Stimulated activated CD8-positive, alpha-beta memory T cell treated with anti-CD3 and anti-CD28 coated beads, Interleukin-7, amount 100 ng/mL, for 1 hour (primary cell): ENCODE measurements at places on chromosomes 3 and 15.

DNA sequence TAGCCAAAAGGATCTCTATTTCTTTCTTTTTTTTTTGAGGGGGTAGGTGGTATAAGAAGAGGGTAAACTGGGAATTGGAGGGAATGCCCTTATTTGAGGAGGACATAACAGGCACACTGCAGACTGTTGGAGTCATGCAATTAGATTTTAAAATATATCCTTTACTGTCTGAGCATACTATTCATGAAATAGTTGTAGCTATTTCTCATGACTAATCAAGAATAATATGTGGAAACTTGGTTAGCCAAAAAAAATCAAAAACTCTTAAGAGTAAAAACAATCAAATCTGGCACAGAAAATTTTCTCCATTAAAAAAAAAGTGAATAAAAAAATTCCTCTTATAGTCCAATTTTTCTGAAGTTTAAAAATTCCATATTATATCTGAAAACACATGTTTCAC lies 174.9 kb downstream of the SCAPER start:
- no peak for DNase-seq

DNA sequence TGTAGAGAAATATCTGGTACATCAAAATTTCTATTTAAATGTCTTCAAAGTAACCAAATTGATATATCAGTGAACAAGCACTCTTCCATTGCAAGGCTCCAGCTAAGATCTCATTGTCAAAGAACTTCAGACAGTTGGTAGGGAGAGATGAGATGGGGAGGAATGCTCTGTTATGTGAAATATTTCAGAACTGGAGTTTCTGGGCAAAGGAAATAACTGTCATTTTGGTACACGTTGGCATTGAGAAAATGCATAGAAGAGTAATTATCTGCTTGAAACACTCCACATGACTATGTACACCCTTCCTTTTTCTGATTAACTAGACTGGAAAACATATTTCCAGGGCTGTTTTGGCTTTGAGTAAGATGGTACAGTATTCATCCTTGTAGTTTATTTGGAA lies 297.5 kb upstream of the RASGRP1 start:
- DNase-seq: no peak

- no peak for DNase-seq
Observed at GRCh38 chr15:64092864-64093626, 593 bp downstream of the CIAO2A start.

- no peak for DNase-seq
Observed at GRCh38 chr3:138060792-138061191, 50.8 kb downstream of the CLDN18 start.

DNA sequence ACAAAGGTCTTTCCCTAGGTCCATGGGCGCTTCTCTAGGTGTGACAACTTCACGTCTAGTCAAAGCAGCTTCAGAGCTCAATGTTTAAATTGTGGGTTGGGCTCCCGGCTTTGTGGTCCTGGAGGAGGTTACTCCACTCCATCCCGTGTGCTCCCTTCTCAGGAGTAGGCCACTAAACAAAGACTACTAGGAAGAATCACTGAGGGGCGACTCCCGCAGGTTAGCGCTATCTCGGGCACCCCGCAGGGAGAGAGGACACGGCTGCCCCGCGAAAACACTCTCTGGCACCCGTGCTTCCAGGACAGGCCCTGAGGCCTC lies 500 bp downstream of the PARP6 start:
- DNase-seq: no peak

GRCh38 chr15:81111510-81112470 lies 22.3 kb upstream of the CFAP161 start:
- DNase-seq: no peak

- no peak for DNase-seq
Observed at GRCh38 chr3:97975466-97975865, 3.2 kb upstream of the RIOX2 start.

GRCh38 chr15:29299784-29300183 lies 30.2 kb upstream of the NSMCE3 start:
- DNase-seq: no peak

GRCh38 chr15:73955326-73955725 lies 29.1 kb downstream of the LOXL1 start:
- no peak for DNase-seq

DNA sequence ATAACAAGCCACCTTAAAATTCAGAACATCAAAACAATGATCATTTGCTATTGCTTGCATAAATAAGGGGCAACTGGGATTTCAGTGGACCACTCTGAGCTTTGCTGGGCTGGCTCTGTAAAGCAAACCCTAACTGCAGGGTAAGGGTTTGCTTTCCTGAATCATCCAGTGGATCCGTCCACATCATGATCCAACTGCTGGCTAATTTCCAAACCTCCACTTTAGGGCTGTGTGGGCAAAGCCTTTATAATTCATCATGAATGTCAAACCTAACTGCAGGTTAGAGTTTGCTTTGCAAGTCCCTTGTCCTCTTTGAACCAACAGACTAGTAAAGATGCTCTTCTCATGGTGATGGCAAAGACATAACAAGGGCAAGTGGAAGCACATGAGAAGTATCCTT lies 76.1 kb downstream of the SYNPR start:
- DNase-seq: no peak

DNA sequence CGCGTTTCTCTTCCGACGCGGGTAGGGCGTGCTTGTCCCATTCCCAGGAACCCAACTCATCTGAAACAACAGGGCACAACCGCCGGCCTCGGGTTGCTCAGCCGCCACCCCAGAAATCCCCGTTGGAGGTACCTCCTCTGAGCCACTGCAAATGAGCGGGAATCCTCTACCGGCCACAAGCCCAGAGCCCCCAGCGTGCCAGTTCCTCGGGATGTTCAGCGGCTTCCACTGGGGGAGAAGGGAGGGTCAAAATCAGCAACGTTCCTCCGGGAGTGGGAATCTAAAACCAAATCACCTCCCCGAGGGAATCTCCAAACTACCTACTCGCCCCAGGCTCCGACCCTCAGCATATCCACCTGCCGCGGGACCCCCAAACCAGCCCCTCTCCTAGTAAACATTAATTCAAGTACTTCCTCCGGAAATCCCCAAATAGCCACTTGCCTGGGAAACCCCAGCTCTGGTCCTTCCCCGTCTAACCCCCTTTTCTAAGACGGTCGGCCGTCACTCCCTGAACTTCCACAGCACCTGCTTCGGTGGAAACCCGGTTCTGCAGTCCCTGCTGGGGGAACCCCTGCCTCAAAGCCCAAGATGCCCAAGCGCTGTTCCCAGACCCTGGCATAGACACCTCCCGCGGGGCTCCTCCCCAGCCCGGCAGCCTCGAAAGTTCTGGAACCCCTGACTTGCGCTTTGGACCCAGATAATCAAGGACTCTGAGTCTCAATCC lies 887 bp downstream of the OXTR start:
- no peak for DNase-seq

DNA sequence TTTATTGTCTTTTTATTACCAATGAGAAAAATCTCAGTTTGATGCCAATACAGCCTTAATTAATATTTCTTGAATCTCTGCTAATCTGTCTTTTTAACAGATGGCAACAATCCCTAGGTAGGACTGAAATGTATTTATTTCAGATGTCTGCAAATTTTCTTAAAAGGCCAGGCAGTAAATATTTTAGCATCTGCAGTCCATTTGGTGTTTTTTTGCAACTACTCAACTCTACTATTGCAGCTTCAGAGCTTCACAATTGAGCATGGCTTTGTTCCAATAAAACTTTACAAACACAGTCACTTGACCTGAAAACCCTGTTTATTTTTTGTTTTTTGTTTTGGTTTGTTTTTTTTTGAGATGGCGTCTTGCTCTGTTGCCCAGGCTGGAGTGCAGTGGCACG lies 82.7 kb downstream of the RARB start:
- no peak for DNase-seq

GRCh38 chr3:13657660-13658435 lies 108.9 kb downstream of the FBLN2 start:
- peak; percentile 20 for DNase-seq

DNA sequence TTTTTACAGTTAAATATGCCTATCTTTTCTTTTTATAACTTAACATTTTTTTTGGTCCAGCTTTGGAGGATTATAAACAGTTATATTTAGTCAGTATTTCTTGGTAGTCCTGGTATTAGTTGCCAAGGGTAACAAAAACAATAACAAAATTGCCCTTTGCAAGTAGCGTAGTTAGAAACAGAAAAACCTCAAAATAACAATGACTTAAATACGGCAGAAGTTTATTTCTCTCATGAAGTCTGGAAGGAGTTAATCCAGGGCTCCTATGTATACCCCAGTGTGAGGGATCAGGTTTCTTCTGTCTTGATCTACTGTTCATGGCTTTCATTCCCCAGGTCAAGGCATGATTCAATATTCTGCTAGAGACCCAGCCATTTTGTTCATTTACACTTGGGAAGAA lies 14.1 kb upstream of the MYH15 start:
- DNase-seq: no peak

DNA sequence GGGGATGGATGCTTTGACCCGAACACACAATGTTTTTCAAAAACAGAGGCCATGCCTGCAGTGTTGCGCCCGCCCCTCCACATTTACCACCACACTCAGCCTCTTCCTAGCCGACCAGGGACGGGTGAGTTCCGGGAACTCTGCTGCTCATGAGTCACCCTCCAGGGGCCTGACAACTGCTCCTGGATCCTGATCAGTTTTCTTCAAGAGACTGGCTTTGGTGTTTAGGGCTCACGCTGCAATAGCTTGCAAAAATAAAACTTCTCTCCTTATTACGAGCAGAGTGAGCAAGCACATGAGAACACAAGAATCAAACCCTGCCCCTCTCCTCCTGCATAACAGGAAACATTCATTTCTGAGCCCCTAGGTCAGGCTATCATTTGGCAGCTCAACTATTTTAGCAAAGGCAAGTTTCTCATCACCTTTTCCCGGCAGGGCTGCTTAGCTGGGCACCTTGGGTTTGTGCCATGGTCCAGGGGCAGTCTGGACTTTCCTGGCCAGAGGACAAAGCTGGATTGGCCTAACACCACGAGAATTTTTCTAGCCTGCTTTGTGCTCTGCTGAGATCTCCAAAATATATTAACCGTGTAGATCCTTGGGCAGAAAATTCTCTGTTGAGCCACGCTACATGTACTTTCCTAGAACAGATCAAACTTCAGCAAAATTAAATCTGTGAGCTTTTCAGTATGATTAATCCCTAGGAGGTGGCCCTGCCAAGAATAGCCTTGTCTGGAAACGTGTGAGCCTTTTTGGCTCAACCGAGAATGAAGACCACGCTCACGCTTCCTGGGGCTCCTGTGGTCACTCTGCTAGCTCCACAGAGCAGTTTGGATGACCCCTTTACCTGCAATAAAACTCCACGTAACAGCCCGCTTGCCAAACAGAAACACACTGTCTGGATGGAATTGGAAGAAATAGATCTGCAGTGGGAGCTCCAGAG lies 52.7 kb upstream of the SPATA12 start:
- DNase-seq: no peak

DNA sequence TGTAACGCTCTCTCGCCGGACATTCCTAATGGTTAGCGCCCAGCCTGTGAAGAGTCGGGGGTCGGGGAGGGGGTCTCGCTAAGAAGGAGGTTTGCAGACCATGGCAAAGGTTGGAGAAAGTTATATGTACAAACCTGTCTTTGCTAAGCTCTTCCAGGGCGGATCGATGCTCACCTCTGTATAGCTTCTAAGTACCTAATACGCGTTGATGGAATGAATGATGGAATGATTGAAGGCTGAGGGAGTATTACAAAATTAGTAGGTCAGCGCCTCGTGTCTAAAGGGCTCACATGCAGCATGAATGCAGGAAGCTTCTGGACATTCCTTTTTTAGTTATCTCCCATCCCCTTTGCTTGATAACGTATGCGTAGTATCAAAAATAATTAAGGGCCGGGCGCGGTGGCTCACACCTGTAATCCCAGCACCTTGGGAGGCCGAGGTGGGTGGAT lies 305 bp upstream of the KPNA1 start:
- DNase-seq: no peak
